ENCODE measurements at places on chromosomes 6 and 20.
A peak's percentile ranks its signal among the peaks of the same experiment; 100 is the strongest.

GRCh38 chr20:42706759-42707158 lies 482.9 kb downstream of the PTPRT start:
- DNase-seq, result no peak

DNA sequence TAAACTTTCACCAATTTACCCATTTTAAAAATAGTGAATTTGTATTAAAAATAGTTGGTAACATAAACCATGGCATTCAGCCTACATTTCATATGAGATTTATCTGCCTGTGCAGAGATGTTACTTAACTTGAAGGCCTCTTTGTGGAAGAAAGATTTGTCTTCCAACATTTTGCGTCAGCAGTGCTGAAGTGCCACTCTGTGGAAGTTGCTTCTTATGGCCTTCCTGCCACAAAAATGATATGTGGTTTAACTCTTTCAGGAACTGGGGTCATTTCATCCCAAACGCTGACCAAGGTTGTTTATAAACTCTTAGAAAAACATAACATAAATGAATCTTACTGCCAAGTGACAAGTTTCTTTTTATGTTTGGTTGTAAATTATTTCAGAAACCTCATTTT lies 246.8 kb downstream of the ARID1B start:
- DNase-seq, result no peak

DNA sequence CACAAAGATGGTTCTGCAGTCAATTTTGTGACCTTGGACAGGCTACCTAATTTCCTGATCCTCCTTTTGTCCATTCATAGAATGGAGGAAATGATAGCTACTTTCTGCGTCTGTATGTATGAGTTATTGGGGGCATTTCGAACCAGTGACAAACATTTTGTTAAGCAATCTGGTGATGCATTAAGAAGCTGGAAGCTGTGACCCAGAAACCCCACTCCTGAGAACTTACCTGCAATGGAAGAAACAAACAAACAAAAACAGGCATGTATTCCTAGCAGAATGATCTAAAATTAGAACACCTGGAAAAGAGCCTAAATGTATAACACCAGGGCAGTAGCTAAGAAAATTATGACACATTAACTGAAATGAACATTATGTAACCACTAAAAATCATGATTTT lies 33.4 kb upstream of the PRND start:
- no peak for DNase-seq

GRCh38 chr6:34561227-34561530 lies 5.0 kb upstream of the SPDEF start:
- no peak for DNase-seq

GRCh38 chr6:81689580-81689979 lies 62.9 kb downstream of the TENT5A start:
- no peak for DNase-seq

DNA sequence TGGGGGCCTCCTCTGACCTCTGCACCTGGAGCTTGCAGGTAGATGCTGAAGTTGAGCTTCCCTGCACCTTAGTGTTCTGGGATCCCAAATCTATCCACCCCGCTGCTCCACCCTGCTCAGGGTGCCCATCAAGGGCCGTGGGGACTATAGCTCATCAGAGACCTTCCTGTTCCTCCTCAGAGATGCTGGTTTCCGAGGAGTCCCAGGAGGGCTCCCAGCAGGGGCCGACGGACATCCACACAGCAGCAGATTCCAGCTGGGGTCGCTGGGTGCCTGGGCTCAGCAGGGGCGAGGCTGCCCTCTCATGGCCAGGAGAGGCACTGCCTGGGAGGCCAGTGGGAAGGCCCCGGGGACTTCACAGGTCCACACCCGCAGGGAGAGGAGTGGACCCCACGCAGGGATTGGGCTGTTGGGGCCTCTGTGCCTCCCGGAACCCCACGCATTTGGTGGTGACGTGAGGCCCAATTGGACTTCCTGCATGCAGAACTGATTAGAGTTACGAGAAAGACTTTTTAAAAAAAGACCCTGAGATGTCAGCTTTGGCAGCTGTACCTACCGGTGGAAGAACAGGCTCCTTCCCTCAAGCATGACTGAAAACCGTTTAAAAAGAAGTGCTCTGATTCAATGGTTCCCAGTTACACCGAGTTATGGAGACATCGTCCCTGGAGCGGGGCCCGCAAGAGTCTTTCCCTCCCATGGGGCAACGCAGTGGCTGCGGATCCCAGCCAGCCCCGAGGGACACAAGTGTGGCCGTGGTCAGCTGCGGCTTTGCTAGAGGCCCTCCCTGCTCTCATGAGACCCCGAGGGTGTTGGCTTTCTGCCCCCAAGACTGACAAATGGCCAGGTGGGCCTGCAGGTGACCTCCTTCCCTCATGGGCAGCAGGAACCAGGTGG lies 25.3 kb upstream of the SLCO4A1 start:
- peak; percentile 42 for DNase-seq

DNA sequence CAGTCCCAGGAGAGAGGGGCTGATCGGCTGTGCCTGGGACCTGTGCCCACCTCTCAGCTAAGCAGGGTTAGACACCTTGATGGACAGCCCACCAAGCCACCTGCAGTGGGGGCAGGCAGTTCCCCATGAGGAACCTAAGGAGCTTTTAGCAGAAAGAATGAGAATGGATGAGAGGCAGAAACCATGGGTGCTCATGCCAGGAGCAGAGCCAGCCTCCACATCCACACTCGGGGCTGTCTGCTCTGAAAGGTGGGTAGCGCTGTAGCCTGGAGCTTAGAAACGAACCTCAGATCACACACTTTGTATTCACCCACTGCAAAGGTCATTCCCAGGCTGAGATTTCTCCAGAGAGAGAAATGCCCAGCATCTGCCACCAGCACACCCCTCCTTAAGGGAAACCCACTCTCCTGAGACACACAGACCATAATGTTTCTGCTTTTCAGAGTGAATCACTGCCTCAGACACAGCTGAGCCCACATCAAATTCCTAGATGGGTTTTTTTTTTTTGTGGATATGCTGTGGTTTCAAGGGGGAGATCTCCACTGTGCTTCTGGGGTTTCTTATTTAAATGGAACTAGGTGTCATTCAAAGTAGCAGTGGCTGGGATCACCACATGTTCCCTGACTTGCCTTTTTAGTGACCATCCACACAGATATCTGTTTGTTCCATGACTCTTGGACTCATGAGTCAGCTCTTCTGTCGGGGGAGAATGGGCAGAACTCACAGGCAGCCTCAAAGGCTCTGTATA lies 218.9 kb downstream of the EYA2 start:
- DNase-seq, result no peak

GRCh38 chr20:23125625-23126191 lies 39.6 kb upstream of the CD93 start:
- no peak for DNase-seq

DNA sequence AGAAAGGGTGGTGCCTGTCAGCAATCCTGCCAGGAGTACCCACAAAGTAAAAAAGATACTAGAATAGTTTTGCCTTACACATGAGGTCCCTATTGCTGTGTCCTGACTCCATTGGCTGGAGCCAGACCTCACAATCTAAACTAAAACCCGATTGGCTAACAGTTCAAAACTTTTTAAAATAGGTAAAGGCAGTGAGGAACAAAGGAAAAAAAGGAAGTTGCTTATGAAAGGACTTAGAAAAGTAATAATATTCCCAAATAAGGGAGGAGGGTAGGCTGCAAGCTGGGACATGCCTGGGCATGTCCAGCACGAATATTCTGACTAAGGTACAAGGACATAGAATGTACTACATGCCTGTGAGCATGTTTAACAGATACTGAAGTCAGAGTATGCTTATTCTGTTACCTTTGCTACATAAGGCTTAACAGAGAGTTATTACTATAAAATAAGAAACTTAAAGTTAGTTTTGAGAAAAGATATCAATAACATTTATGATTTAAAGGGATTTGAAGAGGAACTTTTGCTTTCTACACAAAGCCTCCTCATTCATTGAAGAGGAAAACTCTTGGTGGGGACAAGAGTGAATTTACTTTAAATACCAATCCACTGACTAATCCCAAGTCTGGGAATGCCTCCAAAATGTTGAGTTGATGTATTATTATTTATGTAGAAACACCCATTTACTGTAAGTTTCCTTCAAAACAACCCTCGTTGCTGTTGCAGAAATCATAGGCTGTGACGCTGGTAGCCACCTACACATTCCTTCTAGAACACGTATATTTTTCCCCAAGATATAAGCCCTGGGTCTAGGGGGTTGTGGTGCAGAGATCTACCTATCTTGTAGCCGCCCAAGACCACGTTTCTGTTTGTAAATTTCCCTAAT lies 8.2 kb upstream of the MTHFD1L start:
- no peak for DNase-seq

DNA sequence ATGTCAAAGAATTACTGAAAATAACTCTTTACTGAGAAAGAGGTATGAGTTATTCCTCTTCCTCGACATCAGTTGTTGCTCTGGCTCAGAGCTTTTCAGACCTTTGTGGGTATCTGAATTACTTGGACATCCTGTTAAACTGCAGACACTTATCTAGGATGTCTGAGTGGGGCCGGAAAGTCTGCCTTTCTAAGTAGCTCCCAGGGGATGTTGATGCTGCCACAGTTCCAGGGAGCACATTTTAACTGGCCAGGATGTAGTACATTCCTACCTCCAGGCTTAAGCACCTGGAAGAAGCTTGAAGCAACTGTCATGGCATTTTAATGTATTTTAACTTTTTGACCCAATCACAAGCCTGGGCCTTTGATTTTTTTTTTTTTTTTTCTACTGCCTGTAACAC lies 265.8 kb upstream of the PLCB4 start:
- no peak for DNase-seq

- no peak for DNase-seq
Measured at GRCh38 chr20:45911486-45912343, at the start of gene PLTP. Gene PLTP (minus strand): TSS chr20:45912155. CDS start chr20:45911452, 703 bp downstream.

- no peak for DNase-seq
Measured at GRCh38 chr6:121920616-121921015, 478.8 kb upstream of the HSF2 start.

DNA sequence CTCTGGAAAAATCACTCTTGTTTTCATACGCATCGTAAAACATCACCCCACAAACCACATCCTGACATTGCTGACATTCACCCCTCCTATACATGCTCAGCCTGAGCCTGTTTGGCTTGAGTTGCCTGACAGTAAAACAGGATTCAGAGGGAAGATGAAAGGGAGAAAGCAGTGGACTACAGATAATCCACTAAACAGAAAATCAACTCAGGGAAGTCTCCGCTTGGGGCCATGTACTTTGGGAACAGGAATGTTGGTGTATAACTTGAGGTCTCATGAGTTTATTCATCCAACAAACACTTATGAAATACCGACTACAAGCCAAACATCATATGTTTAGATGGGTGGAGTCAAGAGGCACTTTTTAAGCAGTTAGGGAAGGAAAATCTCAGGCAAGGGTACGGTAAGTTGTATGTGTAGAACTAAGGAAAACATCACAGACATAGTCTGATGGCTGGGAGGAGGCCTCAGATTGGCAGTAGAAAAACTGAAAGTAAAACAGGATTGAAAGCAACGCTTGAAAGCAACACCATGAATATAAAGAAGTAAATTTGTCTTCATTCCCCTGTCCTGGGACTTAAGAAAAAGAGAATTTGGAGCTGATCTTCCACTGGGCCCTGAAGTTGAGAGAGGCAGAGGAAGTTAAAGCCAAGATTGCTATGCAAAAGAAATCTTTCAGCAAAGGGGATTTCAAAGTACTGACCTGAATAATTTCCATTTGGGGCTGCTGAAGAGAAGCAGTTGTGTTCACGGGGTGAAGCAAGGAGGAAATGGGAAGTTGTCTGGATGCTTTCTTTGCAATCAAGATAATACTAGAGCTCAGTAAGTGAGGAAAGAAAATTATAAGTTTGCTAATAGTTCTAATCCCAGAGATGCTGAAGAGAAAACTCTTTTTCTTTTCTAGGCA lies 28.8 kb downstream of the PDE7B start:
- DNase-seq, result peak; percentile 6

DNA sequence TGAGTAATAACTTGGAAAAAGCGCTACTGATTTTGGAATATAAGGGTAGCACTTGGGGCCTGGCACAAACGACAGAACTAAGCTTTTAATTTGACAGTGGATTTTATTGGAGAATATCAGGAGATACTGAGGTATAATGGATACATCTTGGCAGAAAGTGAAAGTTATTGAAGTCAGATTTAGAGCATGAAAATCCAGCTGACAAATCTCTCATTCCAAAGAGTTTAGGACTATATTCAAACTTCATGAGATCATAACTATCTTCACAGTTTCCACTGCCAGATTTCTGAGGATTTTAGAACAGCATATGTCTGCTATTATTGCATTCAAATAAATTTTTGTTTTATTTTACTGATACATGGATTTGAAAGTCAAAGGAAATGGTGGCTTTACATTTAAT lies 132.3 kb upstream of the THEMIS start:
- DNase-seq, result no peak

DNA sequence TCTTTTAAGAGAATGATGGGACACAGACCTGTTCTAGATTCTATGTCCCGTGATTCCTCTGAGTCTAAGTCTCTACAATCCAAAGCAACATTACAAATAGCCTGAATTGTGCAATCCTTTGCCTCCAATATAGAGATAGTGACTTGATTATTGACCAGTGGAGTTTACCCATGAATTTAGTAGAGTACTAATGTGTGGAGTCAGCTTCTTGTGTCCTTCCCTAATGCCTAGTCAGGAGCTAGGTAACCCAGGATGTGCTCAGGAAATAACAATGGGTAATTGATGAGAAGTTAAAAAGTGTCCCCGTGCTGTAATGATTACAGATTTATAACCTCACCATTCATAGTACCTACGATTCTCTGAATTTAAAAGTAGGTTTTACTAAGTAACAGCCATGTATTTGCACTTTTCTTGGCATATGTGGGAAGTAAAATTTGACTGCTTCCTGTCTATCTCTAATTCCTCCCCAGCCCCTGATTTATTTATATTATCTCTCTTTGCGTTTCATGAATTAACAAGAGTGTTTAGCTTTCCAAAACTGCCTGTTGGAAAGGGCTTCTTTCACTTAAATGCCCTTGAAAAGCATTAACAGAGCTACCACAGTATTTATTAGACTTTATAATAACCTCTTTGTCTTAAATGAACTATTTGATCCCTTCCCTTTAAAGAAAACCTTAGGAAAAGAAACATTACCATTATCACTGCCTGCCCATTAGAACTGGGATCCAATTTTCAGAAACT lies 30.5 kb downstream of the NEDD9 start:
- no peak for DNase-seq

- no peak for DNase-seq
Measured at GRCh38 chr6:115000736-115001135, 657.9 kb upstream of the HS3ST5 start.

- no peak for DNase-seq
Measured at GRCh38 chr6:158285656-158286021, 26.6 kb upstream of the TULP4 start.

DNA sequence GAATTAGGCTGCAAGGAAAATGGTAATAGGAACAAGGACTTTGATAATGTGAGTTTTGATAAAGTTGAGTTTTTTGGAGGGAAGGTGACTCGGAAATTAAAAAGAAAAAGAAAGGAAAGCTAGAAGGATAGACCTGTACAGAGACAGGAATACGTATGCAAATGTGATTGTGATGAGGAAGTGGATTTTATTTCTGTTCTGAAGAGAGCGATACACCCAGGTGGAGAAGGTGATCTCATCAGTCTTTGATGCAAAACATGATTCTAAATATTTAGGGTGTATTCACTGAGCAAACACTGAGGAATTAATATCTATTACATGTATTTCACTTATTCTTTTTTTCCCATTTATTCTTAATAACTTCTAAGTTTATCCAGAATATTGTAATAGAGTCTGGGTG lies 9.2 kb upstream of the PLEKHG1 start:
- no peak for DNase-seq

- no peak for DNase-seq
Measured at GRCh38 chr6:118207947-118208346, 300.9 kb downstream of the SLC35F1 start.
